Astrocyte of the cerebellum (primary cell): ENCODE measurements at places on chromosomes 3 and 15.

GRCh38 chr3:71131375-71132314 lies 451.9 kb downstream of the FOXP1 start:
- no peak for DNase-seq

DNA sequence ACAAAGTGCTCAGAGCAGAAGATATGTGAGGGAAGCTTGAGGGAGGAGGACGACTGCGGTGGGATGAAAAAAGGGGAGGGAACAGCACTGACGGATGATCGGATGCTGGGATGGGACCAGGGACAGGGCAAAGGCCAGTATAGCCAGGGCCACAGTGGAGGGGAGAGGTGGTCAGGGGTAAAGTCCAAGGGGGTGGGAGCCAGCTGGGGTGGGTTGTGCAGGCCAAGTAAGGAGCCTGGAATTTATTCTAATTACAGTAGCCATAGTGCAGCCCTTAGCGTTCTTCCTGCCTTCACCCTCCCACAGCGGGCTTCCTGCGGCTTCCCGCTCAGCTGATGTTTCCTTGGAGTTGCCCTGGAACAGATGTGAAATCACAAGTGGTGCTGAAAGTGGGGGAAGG lies 7.6 kb upstream of the APEH start:
- no peak for DNase-seq

DNA sequence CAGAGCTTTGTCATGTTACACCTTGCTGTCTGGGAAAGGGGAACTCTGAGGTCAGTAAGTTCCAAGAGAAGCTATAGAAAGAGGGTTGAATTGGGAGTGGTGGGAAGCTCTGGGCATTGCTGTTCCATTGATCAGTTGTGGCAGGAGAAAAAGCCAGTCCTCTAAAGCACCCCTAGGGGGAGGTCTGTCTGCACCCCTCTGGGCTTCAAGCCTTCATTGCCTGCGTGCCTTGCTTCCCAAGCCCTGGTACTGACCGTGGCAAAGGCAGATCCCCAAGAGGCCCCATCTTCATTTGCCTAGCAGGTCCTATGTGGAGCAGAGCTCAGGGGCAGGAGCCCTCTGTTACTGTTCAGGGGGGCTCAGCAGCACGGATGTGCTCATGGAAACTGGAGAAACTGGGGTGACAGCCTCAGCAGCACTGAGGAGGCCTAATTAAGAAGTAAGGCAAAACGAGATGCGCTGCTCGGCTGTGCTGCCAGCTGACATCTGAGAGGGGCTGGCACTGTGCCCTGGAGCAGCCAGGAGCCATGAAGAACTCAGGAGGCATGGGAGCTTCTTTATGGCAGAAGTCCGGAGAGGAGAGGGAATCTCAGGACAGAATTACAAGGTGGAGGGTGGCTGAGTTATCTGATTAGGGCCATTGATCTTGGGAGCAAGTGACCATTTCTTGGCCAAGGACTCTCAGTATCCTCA lies 270.9 kb downstream of the RPLP1 start:
- DNase-seq: no peak

- DNase-seq: no peak
These were observed 927.3 kb upstream of the EPHA6 start for GRCh38 chr3:95887114-95887513.

DNA sequence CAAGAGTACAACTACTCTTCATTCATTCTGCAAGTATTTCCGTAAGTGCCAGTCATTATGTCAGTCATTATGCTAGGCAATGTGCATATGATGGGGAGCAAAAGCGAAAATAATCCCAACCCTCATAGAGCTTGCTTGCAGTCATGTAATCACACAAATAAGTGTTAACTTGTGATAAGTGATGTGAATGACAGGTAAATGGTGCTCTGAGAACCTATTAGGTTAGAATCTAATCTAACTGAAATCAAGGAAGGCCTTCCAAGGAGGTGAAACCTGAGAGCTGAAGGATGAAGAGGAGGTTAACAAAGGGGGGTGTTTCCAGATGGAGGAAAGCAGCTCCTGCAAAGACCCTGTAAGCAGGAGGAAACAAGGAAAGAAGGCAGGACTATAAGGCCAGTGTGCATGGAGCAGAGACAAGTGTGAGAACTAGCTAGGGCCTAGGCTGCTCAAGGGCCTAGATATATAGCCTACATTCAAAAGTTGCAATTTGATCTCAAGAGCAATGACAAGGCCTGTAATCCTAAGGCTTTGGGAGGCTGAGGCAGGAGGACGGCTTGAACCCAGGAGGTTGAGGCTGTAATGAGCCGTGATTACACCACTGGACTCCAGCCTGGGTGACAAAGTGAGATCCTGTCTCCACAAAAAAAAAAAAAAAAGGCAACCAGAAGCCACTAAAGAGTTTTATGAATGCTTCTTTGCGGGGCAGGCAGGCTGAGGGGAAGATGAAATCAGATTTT lies 5.3 kb downstream of the PTPN9 start:
- no peak for DNase-seq

DNA sequence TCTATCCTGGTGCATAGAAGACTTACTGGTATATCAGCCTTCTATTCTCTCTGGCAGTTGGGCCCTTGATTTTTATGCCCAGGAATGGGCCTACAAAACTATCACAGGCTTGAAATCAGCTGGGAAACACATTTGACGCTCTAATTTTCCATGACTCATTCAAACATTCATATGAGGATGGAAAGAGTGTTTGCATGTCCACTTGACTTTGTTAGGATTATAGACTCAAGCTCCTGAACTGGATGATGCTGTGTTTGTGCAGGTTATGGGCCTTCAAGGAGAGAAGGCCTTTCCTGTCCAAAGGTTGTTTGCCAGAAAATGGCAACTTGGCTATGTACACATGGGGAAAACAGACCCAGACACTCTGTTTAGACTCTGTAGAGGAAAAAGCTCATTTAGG lies 219.9 kb downstream of the GAP43 start:
- DNase-seq: no peak

DNA sequence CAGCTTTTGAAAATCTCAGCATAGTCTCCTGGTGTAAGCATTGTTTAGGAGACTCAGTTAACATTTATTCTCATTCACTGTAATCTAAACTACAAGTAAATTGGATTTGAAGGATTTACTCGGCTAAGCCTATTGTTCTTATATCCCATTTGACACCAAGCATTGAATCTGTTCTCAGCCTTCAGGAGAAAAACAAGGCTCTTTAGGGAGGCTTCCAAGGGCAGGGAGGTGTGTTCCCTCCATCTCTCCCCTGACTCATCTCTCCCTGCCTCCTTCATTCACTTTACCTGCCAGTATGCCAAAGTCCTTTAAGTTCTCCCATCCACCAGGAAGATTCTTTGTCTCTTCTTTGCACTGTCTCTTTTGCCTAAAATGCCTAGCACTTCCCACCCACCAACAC lies 347.8 kb downstream of the MFSD1 start:
- no peak for DNase-seq

GRCh38 chr3:16439163-16439847 lies 74.2 kb downstream of the RFTN1 start:
- no peak for DNase-seq

DNA sequence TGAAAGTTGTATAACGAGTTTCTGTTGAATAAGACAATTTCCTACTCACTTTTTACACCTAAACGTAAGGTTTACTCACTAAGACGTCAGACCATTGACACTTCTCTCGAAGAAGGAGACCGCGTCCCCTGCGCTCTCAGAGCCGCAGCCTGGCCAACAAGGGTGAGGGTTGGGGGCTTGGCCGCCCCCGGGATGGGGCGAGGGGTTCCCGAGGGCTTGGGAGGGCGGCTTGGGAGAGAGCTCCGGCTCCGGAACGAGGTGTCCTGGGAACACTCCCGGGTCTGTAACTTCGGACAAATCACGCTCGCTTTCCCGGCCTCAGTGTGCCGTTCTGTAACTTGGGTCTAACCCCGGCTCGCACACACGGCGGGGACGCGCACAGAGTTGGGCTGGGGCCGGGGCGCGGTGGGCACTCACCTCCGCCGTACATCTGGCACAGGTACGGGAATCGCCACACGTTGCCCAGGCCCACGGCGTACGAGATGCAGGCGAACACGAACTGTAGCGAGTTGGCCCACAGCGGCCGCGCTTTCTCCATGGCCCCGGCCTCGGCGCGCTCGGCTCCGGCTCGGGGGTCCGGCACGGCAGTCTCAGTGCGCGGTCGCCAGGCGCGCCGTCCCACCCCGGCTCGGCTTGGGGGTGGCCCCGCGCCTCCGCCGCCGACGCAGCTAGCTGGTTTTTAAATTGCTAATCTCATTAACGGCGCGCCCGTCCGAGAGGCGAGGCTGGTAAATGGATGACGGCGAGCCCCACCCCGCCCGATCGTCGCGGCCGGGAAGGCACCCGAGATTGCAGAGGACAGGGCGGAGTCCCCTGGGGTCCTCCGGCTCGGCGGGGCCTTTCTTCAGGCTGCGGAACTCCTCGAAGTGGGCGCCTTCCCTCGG lies at the start of gene SLC6A20:
SLC6A20 (minus strand) TSS at position 655 of the 884 bp plus-strand sequence; CDS start at position 538, 117 bp downstream.
- DNase-seq: no peak

- no peak for DNase-seq
These were observed 64.1 kb downstream of the EXOG start for GRCh38 chr3:38560284-38560683.
